HepG2 (cell line): ENCODE measurements at places on chromosomes 7 and 10.

DNA sequence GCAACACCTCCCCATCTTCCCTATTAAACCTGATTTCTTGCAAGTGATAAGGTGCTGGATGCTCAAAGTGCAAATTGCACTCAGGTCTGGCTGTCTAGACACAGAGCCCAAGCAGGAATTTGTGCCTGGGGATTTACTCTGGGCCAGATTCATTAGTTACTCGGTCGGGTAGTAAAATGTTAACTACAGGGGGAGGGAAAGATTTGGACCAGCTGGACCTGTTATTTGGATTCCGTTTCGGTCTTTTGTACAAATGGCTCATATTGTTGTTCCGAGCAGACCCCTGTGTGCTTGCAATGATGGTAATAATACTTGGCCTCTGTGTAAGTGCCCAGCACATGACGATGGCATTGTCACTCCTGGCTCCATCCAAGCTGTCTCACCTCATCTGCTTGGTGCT is 609.6 kb downstream of the KCNMA1 start:
- DNase-seq = no peak

DNA sequence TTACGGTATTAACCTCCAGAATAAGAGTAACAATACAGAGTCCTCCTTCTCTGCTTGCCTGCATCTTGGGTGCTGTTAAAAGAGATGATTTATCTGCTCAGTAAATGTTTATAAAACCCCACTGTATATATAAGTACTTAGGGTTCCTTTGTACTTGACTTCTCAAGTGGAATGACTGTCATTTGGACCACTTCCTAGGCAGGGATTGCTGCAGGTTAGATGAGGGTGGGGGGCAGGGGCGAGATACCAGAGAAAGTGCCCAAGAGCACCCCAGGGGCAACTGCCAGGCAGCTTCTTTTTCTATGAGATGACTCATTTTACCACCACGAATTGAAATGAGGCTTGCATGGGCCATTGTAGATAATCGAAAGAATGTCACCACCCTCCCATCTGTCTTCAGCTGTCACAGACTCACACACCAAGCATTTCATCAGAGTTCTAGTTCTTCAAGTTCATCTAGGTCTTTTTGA is 421.9 kb upstream of the GALNT17 start:
- no peak for DNase-seq

DNA sequence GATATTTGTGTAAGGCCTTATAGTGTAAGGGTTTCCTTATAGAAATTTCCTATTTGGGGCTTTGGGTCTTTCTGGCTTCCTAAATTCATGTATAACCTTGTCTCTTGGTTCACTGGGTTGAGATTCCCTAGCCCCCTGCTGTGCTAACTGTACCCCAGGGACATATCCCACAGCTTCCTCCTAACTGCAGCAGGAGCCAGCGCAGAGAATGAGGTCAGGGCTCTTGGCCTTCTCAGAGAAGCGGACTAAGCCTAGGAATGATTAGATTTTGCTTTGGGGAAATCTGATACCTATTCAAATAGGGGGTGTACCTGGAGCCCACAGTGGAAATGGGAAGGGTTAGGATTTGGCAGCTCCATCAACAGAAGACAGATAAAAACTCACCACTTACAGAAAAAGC is 138.1 kb upstream of the EFCAB10 start:
- DNase-seq = no peak

GRCh38 chr7:155308330-155309020 is 10.8 kb downstream of the INSIG1 start:
- no peak for DNase-seq

GRCh38 chr7:99551767-99552463 is at the start of gene FAM200A:
Gene FAM200A (minus strand): TSS chr7:99552114. CDS start chr7:99548407, 3,707 bp downstream.
- peak; percentile 81 for DNase-seq

- DNase-seq = no peak
These were observed 28.7 kb downstream of the FRMD4A start for GRCh38 chr10:14302035-14302434.

DNA sequence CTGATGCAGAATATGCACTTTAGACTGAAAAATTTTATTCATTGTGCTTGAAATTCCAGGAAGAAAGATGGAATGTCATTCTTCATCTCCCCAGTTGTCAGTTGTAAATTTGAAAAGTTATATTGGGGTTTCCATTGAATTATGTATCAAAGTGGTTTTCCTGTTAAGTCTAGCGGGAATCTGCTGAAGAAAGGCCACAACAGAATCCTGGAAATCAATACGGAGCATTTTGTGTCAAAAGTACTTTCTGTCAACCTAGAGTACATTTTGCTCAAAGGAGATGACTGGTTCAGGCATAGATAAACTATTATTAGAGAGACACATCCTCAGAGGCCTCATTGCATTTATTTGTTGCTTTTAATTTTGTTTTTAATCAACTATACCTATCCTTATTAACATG is 538.2 kb upstream of the SEMA3D start:
- no peak for DNase-seq

DNA sequence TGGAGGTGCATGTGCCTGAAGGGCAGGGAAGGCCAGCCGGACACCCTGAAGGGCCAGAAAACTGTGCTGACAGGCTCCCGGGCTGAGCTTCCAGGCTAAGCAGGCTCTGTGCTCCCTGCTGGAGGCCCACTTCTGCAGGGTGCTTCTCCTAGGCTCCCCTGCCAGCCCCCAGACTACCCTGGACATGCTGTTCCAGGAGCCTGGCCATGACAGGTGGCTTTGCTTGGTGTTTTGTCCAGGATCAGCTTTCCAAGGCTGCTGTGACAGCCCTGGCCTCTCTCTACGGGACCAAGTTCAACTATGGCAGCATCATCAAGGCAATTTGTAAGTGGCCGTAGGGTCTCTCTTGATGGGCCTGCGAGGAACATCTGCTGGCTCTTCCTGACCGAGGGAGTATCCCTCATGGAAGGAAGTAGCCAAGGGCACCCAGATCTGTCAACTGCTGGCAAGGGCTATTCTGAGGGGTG is 5.3 kb downstream of the CPA1 start:
- DNase-seq = no peak
